ENCODE measurements at places on chromosomes 6 and 20. TPM values are rescaled to one million over a fixed set of nuclear protein-coding genes. Genes with fewer than 3 reads are reported as not detected.

HUS1B gene
- polyA plus RNA-seq, result 1.1 TPM

KIF6 gene
- 0.53 TPM for polyA plus RNA-seq

PLN gene
- not detected for polyA plus RNA-seq

OPRL1 gene
- 0.98 TPM for polyA plus RNA-seq

KCNG1 gene
- polyA plus RNA-seq, result 35.0 TPM

TMEM200A gene
- polyA plus RNA-seq, result 6.2 TPM

SLC17A4 gene
- not detected for polyA plus RNA-seq

CALHM4 gene
- not detected for polyA plus RNA-seq

SMLR1 gene
- polyA plus RNA-seq, result not detected

DEFB127 gene
- polyA plus RNA-seq, result not detected

PROKR2 gene
- 9.5 TPM for polyA plus RNA-seq

TBXT gene
- 0.18 TPM for polyA plus RNA-seq

C6orf163 gene
- 0.35 TPM for polyA plus RNA-seq

KHDC1 gene
- polyA plus RNA-seq, result 9.4 TPM

RGL2 gene
- 124 TPM for polyA plus RNA-seq

POPDC3 gene
- 6.5 TPM for polyA plus RNA-seq

OVOL2 gene
- polyA plus RNA-seq, result 15.1 TPM

MAS1 gene
- polyA plus RNA-seq, result 0.02 TPM

MKKS gene
- polyA plus RNA-seq, result 15.9 TPM

KHDC1L gene
- 0.14 TPM for polyA plus RNA-seq

RAB32 gene
- 3.9 TPM for polyA plus RNA-seq

TNFRSF21 gene
- polyA plus RNA-seq, result 21.3 TPM

TGM2 gene
- polyA plus RNA-seq, result 0.86 TPM

RPP40 gene
- polyA plus RNA-seq, result 7.0 TPM

MAP3K4 gene
- 17.4 TPM for polyA plus RNA-seq

MDN1 gene
- polyA plus RNA-seq, result 53.5 TPM

RCAN2 gene
- 5.0 TPM for polyA plus RNA-seq

CAGE1 gene
- polyA plus RNA-seq, result 0.02 TPM

TMEM14B gene
- polyA plus RNA-seq, result 109 TPM

Data from H1 (cell line).